ENCODE measurements at places on chromosomes 11 and 22.

DNA sequence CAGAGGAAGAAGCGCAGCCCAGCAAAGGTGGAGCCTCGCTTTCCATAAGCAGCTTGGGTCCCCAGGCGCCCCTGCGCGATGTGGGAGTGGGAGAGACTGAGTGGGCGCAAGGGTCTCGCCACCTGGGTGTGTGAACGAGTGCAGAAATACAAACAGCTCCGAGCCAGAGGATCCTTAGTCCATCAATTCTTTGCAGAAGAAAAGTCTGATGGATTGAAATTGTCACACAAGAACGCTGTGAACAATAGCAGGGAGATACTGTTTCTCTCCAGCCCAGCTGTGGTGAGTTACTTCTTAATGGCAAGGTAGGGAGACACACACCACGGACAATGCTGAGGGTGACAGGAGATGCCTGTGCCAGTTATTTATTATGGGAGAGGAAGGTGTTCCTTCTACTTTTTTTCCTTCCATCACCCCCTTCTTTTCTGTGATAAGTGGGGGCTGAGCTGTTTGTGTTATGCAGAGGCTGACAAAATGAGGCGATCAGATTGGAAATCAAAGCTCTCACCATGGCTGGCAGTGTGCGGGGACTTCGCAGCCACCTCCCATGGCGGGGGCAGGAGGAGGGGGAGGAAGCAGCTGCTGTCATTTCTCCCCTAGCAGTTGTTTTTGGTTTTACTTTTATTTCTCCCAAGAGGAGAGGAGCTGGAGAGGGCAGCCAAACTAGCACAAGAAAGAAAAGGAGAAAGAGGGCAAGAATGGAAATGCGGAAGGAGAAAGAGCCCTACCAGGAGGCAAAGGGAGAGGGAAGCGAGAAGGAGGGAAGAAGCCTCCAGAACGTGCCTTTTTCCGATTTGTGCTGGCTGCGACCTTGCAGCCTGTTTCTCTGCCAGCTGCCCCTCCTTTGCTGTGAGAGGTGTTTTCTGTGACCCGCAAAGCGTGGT, 755.8 kb downstream of the NTM start:
- no peak for DNase-seq

GRCh38 chr11:61158691-61159381, 2.4 kb downstream of the VPS37C start:
- no peak for DNase-seq

DNA sequence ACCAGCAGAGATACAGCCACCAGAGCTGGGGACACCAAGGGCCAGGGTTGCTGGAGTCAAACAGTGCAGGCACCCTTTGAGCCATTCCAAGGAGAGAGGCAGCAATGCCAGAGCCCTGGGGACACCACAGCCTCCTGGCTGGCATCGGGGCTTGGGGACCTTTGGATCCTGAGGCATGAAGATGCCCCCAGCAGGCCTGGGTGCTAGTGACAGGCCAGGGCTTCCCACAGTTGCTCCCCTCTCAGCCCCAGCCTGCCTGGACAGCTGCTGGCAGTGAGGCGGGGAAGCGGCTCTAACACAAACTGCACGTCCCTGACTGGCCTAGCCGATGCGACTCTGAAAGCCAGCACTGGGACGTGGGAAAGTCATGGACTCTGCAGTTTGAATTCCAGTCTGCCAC, 2.7 kb downstream of the CD5 start:
- DNase-seq, result no peak

DNA sequence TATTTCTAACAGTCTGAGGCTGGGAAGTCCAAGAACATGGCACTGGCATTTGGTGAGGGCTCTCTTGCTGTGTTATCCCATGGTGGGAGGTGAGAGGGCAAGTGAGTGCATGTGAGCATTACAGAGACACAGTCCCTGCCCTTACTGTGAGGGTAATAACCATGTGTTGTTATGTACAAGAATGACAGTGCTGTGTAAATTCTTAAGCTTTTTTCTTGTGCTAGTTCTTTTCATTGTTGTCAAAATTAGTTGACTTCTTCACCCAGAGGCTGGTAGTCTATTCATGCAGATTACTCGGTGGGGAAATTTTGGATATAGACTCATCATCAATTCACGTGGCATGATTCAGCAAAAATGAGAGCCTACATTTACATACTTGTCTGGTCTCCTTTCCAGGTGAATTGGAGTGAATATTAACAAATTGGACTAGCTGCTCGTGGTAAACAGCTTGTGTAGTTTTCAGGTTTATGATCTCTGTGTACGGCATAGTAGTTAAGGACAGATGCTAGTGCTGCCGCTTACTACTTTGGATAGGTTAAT, 49.3 kb downstream of the ATXN10 start:
- DNase-seq, result no peak

DNA sequence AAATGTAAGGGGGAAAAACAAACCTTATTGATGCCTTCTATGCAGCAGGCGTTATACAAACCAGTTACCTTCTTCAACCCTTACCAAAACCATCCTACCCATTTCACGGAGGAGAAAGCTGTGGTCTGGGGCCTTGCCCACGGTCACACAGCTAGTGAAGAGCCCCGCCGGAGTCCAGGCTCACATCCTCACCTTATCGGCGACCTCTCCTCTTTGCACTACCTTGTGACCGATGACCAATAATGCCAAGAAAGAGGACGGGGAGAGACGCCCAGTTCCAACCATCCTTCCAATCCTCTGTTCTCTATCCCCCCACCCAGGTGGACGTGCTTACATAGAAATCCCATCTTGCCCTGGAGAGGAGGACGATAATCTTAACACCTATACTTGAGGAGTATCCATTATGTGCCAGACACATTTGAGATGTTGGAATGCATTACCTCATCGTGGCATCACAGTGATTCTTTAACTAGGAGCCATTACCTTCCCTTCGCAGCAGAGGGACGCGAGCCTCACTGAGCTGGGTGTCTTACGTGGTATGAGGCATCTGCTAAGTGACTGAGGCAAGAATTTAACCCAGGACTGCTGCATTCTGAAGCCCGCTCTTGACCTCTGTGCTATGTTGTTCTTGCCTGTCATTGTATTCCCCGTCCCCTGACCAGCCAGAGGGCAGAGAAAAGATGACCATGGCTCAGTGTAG, 253.7 kb upstream of the B3GAT1 start:
- DNase-seq, result no peak

DNA sequence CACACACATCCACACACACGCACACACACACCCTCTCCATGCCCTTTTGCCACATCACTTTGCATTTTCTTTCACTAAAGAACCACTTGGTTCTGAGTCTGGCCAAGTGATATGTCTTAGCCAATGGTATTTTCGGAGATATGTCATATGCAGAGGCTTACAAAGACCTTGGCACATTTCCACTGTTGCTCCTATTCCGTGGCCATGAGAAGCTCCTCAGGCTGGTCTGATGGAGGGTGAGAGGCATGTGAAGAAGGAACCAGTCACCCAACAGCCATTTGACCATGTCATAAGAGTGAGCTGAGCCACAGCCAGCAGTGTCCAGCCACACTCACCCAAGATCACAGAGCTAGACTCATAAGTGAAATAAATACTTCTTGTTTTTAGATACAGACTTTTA, 212.6 kb upstream of the NAV2 start:
- no peak for DNase-seq

GRCh38 chr11:16027621-16028020, 328.7 kb downstream of the SOX6 start:
- DNase-seq, result no peak
